ENCODE measurements at places on chromosomes 11 and 22. TPM values are rescaled to one million over a fixed set of nuclear protein-coding genes. Genes with fewer than 3 reads are reported as not detected.

The OR56A1 gene
- total RNA-seq, result not detected

The MMP7 gene
- total RNA-seq, result 0.44 TPM

The MYO7A gene
- 3.7 TPM for total RNA-seq

The BTBD18 gene
- not detected for total RNA-seq

The LINC01488 gene
- not detected for total RNA-seq

The IRAG1 gene
- 0.81 TPM for total RNA-seq

The SYT8 gene
- total RNA-seq, result not detected

The THRSP gene
- total RNA-seq, result not detected

The AMPD3 gene
- total RNA-seq, result 1.1 TPM

The OR52H1 gene
- 0.38 TPM for total RNA-seq

The ANO3 gene
- not detected for total RNA-seq

The APOA4 gene
- not detected for total RNA-seq

The MAP6 gene
- total RNA-seq, result 0.32 TPM

The SESN3 gene
- 36.4 TPM for total RNA-seq

The SCGB1D2 gene
- not detected for total RNA-seq

The PATE4 gene
- total RNA-seq, result under 0.01 TPM

The ARHGAP20 gene
- total RNA-seq, result 0.16 TPM

All from bladder microvascular endothelial cell (primary cell).